ENCODE measurements at places on chromosomes 7 and 10.
A peak's percentile ranks its signal among the peaks of the same experiment; 100 is the strongest.

DNA sequence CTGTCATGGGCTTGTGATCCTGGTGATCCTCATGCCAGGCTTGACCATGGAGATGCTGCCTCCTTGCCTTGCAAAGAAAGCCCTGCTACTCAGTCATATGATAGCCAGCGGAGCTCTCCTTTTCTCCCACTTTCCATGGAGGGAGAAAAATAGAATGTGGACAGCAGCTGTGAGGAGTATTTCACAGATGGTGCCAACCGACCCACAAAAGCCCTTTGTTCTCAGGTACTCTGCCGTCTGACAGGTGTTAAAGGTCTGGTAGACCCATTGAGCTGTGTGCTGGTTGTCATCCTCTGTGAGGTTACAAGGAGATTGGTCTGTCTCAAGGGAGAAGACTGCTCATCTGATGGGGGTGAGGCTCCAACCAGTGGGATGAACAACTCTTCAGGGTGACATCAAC, 29.5 kb upstream of the COBL start:
- no peak for DNase-seq

- peak; percentile 51 for DNase-seq
Observed at GRCh38 chr10:18179891-18180290, 39.7 kb downstream of the CACNB2 start.

- DNase-seq: no peak
Observed at GRCh38 chr7:39145283-39145682, 167.6 kb downstream of the POU6F2 start.

DNA sequence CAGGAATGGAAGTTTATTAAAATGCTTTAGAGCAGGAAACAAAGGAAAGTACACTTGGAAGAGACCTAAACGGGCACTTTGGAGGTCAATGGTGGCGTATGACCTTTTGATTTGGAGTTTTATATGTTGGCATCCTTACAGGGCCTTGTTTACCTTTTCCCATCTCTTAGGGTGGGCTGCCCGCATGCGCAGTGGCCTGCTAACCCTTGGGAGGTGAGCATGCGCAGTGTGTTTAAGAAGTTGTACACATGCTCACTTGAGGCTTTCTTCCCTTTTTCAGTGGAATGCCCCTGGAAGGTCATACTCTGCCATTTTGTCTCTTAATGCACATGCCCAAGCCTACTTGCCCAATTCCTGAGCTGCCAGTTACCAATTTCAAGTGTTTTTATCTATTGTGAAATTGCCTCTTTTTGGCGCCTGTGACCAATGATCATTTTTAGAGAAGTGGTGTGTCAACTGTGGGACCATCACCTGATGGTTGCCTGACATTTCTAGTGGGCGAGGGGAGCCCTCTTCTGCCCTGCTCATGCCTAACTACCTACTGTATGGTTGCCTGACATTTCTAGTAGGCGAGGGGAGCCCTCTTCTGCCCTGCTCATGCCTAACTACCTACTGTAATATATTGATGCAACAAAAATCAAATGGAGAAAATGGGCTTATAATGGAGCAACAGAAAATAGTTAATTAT, 138.0 kb downstream of the PPP1R9A start:
- no peak for DNase-seq

- DNase-seq: no peak
Observed at GRCh38 chr7:151930695-151931094, 25.6 kb upstream of the GALNTL5 start.

Measured in ureter (tissue), 1 donor.